ENCODE measurements at places on chromosomes 6 and 20.

GRCh38 chr20:1357921-1358671 is 29.2 kb upstream of the SDCBP2 start:
- DNase-seq: no peak

GRCh38 chr6:125104425-125104824 is 49.1 kb upstream of the TPD52L1 start:
- DNase-seq: peak; percentile 71

DNA sequence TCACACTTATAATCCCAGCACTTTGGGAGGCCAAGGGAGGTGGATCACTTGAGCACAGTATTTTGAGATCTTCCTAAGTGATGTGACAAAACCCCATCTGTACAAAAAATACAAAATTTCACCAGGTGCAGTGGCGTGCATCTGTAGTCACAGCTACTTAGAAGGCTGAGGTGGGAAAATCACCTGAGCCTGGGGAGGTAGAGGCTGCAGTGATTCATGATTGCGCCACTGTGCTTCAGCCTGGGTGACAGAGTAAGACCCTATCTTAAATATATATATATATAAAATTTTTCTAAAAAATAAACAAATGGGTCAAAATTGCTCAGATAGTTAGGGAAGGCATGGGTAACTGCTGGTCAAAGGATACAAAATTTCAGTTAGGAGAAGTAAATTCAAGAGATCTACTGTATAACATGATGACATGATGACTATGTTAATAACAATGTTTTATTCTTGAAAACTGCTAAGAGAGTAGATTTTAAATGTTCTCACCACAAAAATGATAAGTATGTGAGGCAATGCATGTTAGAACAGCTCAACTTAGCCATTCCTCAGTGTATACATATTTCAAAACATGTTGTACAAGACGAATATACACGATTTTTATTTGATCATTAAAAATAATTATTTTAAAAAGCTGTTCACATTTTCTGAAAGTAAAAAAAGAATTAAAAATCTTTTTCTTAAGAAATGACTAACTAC is 24.4 kb downstream of the TBC1D32 start:
- peak; percentile 56 for DNase-seq

DNA sequence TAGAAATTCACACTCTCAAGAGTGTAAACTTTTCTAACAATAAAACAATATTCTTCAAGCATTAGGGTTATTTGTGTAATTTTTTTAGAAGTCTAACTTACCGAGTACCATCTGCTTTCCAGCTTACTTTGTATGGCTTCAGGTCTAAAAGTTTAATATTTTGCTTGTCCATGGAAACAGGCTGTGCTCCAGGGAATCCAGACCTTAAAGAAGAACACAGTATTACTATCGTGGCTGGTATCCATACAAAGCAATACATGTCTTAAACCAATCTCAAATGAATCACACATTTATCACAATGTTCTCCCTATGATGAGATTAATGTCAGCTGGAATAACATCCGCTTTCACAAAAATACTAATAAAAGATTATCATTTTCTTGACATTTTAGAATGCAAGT is 73.0 kb downstream of the RNGTT start:
- DNase-seq: no peak

- DNase-seq: no peak
Measured at GRCh38 chr20:50540620-50541605, 30.7 kb downstream of the PTPN1 start.

- DNase-seq: no peak
Measured at GRCh38 chr20:25695532-25696370, 902 bp downstream of the ZNF337 start.

Data from fibroblast of skin of left biceps (primary cell).